LNCaP clone FGC (cell line): ENCODE measurements at places on chromosomes 5 and 9.

- peak; percentile 71 for DNase-seq
These were observed 939.7 kb downstream of the NR2F1-AS1 start for GRCh38 chr5:92641031-92641962.

DNA sequence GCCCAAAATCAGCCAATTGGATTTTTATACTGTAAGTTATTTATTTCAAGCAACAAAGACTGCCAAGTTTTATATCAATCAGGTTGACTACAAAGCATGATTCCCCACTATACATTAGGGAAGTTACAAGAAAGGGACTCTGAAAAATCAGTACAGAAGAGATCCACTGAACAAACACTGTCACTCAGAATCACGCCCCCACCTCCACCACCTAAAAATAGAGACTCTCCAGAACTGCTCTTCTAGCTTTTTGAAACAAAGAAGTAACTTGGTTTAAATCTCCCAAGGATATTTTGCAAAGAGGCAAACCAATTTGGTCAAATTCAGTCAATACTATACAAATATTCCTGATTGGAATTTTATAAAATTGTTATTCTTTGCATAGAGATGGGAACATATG lies 438.0 kb downstream of the HTR1A start:
- no peak for DNase-seq

GRCh38 chr9:111298731-111299598 lies 31.1 kb downstream of the OR2K2 start:
- peak; percentile 32 for DNase-seq

GRCh38 chr5:176353533-176353932 lies 8.0 kb downstream of the KIAA1191 start:
- no peak for DNase-seq

GRCh38 chr9:121985792-121986494 lies 107.2 kb downstream of the TTLL11 start:
- DNase-seq = no peak

DNA sequence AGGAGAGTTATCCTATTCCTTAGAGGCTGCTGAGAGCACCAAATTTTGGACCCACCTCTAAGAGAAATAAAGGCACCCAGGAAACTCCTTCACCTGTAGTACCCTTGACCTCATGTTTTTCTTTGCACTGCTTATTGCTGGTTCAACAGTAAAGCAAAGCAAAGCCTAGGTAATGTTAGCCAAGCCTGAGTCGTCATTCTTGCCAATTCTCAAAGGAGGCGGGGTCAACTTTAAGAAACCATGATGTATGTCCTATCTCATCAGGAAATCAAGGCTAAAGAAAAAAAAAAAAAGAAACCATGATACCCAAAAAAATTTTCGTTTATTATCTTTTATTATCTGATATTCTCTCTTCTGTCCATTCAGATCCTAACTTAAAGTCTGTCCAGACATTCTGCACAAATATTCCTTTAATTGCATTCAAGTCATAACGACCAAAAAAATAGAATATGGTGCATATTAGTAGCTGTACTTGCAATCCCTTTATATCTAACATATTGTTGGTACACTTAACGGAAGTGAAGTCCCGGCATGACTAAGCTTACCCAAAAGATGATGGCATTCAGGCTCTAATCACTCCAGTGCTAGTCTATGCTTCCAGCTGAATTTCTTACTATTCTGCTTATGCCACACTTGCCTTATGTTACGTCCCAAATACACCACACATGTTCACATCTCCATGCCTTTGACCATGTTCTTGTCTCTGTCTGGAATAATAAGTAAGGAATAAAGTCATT lies 1.8 kb downstream of the AUH start:
- no peak for DNase-seq

DNA sequence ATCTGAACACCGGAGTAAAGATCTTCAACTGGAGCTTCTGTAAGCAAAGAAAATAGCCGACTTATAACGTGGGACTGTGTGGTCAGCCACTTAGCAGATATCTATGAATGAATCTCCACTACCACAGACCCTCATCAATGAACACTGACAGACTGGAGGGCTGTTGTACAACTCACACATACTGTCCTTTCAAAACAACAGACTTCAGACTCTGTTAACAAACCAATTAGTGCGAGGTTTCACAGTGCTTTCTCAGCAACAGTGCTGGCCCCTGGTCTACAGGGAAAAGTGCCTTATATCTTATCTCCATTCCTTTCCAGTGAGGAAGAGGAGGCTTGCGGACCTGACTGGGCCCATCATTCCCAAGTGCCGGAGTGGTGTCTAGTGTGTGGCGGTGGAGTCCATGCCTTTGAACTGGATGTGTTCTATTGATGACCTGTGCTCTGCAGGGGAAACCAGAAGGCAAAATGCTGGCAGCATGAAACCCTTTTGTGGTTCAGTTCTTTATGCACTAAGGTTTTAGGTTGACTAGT lies 33.8 kb downstream of the TSTD2 start:
- DNase-seq = no peak

GRCh38 chr5:36495611-36496010 lies 110.8 kb upstream of the SLC1A3 start:
- DNase-seq = no peak
